Right hindlimb (tissue), 1 donor: ENCODE measurements at places on chromosomes 3 and 15.
A peak's percentile ranks its signal among the peaks of the same experiment; 100 is the strongest.

DNA sequence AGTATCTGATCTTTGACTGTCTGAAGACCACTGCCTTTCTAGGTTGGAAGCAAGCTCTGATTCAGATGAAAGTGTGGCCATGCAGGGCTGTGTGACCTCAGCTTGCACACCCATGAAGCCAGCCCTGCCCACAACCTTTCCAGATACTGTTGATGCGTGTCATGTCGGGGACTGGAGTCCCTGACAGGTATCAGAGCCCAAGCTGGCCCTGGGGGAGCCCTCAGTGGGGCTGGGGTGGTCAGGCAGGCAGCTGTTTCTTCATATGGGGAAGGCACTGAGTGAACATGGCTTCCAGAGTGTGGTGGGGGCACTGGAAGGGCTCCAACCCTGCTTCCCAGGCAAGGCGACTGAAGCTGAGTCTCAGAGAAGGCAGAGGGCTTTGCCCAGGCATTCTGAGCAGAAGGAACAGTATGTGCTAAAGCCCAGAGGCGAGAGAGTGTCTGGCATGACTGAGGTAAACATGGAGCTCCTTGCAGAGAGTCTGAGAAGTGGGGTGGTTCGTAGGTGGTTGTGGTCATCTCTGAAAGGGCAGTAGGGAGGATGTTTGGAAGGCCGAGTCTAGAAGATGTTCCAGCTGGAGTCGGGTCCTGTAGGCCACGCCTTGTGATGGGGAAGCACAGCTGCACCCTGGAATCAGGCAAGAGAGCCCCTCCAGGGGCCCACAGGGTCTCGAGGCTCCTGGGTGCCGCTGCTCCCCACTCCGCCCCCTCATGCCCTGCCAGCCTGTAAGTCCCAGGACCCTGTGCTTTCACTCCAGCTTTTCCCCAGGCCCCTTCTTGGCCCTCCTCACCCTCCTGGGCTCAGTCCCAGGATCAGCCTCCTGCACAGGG lies 122.2 kb downstream of the EEFSEC start:
- no peak for DNase-seq

DNA sequence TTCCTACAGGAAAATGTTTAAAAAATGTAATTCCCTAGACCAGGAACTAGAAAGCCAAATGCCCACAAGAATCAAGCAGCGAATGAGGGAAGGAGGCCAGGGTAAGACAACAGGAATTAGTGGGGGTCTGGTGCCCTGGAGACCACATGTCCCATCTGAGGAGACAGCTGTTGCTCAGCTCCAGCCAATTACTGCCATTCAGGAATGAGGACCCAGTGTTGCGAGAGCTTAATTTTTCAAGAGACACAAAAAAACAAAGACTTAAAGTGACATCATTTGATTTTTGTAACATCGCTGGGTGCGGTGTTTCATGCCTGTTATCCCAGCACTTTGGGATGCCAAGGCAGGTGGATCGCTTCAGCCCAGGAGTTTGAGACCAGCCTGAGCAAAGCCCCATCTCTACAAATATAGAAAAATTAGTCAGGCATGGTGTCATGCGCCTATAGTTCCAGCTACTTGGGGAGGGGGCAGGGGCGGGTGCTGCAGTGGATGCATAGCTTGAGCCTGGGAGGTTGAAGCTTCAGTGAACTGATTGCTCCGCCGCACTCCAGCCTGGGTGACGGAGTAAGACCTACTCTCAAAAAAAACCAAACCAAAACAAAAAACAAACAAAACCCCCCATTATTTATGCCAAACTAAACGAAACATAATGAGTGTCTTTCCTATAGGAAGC lies 52.8 kb upstream of the LRIG1 start:
- DNase-seq, result peak; percentile 33

GRCh38 chr15:28881170-28881569 lies 4.6 kb upstream of the APBA2 start:
- DNase-seq, result no peak

- no peak for DNase-seq
Observed at GRCh38 chr3:16073203-16073602, 101.3 kb upstream of the GALNT15 start.

GRCh38 chr15:80242132-80242769 lies 9.8 kb downstream of the CTXND1 start:
- no peak for DNase-seq

DNA sequence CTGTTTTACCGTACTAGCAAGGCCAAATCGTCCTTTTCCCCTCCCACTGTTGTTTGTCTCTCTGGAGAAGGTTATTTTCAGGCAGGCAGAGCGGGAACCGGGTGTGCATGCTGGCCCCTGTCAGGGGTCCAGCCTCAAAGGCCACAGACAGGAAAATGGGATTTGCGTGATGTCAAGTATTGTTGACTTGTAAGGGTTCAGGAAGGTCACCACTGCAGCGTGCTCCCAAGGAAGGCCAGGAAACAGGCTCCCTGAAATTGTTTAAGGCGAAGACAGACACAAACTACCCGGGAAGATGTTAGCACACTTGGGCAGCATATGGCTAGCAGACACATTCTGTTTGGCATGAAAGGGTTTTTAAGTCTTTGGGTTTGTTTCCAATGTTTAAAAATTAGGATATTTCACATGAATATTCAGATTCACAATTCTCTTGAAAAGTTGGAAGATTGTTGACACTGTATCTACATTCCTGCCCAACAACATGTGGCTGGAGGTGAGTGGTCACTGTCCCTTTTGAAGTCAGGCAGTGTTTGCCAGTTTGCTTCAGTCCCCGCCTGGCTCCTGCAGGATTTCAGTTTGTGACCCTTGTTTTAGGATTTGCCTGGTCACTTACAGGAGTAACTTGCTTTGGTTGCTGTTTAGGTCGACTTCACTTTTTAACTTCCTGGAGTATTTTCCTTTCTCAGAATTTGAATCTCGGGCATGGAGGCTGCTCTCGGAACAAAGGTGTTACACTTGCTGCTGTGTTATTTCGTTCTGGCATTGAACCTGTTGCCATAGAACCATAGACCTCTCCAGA lies 90.4 kb downstream of the BDH1 start:
- DNase-seq, result no peak

DNA sequence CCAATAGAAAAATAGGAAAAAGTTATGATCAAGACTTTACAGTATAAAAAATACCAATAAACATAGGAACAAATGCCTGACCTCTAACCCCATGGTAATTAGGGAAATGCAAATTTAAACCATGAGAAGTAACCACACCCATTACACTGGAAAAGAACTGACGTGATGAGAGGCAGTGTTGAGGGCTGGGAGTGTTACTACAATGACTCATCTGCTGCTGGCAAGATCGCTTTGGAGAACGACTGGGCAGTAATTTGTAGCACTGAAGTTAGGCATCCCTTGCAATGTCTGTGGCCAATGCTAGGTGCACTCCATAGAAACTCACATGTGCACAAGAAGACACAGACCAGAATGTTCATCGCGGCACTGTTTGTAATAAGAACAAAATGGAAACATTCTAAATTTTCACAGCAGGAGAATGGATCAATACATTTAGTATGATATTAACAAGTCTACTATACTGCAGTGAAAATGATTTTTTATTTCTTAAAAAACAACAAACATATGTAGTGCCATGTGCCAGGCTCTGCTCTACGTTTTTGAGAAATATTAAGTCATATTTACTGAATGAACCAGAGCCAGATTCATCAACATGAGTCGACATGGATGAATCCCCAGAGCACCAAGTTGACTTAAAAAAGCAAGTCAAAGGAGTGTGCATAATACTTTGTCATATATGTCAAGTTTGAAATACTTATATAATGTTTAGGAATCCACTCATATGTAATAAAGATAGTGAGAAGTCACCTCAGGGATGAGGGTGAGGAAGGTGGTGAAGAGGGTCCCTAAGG lies 37.6 kb upstream of the EPHB3 start:
- DNase-seq, result no peak

- DNase-seq, result peak; percentile 73
Observed at GRCh38 chr15:69082021-69082502, 67.6 kb downstream of the NOX5 start.

GRCh38 chr15:74655424-74655823 lies 39.8 kb downstream of the CLK3 start:
- DNase-seq, result no peak

- peak; percentile 45 for DNase-seq
Observed at GRCh38 chr15:38683382-38684242, 119.0 kb upstream of the RASGRP1 start.

DNA sequence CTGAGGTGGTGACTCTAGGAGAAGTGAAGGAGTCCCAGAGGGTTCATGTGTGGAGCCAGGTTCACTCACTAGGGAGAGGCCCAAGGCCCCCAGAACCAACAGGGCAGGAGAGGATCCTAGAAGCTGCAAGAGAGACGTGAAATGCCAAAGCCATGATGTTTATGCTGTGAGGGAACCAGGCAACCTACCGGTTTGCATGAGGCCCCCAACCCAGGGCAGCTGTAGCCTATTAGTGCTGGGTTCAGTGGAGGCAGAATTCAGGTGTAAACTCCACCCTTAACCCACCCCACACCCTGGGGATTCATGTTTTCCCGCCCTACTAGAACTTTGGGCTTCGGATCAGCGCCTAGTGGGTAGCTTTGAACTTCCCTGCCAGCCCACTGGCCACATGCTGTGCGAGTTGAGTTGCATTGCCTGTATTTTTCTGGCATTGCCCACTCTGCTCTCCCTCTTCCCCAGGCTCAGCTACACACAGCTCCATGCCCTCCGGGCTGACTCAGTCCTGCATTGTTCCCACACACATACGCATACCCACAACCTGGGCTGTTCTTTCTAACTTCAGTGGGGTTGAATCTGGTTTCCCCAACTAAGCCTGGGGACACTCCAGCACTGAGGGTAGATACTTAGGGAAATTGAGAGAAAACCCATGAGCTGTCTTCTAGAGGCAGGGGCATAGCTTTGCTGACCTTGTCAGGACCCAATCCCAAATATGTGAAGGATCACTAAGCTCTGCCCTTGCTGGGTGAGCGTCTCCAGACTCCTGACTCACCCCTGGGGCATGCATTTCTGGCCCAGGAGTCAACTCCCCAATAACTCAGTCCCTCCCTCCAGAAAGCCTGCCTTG lies 2.0 kb upstream of the ZBTB47 start:
- DNase-seq, result peak; percentile 17

- DNase-seq, result no peak
Observed at GRCh38 chr15:35019404-35020327, 31.6 kb upstream of the ZNF770 start.

- no peak for DNase-seq
Observed at GRCh38 chr3:124281453-124282316, 289.8 kb upstream of the ROPN1 start.

- DNase-seq, result no peak
Observed at GRCh38 chr3:114933407-114933806, 213.7 kb downstream of the ZBTB20 start.

DNA sequence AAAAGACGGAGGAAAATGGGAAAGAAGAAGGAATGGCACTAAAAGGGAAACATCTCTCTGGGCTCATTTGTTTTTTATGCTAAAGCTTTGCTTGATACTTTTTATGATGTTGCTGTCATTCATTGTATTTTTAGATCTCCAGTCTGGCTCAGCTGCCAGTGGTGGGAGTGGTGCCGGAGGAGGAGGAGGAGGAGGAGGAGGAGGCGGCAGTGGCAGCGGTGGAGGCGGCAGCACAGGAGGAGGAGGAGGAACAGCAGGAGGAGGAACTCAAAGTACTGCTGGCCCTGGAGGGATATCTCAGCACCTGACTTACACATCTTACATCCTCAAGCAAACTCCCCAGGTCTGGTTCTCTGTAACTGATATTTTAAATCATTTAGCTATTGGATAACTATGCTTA lies 49.6 kb downstream of the MAP6D1 start:
- peak; percentile 35 for DNase-seq

DNA sequence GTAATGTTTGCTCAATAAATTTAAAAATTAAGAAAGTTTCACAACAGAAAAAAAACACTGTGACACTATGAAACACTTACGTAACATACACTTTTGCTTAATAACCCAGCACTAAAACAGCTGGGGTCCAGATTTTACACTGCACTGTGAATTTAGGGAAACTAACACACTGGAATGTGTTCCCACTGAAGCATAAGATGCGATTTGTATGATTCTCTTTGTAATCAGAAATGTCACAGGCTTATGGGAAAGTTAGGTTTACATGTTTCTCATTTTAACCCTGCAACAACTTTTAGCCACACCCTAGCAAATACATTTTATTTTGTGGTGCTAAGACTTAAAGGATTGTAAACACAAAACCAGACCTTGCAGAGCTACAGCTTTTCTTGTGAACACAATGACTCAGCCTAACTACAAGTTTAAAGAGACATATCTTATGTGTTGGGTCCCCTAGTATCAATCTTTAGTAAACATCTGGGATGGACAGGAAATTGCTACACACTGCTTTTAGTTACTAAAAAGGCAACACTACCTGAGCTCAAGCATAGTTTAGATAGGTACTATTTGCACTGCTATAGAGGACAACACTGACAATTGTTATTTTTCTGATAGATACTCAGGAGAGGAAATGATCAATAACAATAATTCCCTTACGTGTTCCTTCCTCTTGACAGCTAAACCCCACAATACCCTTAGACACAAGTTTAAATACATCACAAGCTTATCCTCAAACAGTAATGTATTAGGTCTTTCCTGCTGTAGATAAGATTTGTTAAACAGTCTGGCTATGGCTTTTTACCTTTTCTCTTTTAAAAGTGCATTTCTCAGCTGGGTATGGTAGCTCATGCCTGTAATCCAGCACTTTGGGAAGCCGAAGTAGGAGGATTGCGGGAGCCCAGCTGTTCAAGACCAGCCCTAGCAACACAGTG lies 3.8 kb downstream of the PLD1 start:
- no peak for DNase-seq

DNA sequence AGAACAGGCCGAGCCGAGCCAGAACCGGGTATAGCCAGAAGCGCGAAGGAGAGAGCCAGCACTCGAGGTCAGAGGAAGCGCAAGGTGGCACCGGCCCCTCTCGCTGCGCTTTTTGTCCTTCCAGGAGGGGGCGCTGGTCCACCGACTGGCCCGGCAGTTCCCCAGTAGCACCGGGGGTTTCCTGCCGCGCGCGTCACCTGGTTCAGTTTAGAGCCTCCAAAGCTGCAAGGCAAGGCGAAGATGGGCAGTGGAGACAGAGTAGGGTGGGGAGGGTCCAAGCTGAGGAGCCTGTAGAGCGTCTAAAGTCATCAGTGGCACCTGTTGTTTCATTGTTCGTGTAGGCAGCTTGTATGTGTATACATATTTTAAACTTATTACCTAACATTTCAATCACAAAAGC lies 7.6 kb upstream of the NR2E3 start:
- no peak for DNase-seq

DNA sequence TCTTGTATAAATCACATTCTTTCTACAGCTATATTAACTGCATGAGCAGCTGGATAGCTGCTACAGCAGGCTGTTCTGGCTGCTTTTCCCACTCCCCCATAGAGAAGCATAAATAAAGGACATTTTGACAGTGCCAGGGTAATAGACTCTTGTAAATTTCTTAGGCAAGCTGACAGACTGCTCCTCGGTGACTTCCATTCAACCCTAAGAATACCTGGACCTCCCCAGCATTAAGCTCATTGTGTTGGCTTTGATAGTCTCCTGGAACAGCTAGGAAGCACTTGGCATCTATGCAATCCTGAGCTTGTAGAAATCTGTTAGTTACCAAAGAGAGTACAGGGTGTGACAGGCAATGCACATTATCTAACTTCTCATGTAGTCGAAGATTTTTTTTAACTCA lies 475.4 kb downstream of the AGBL1 start:
- DNase-seq, result peak; percentile 71

- DNase-seq, result no peak
Observed at GRCh38 chr3:139106013-139106932, 61.6 kb upstream of the PRR23C start.
